ENCODE measurements at places on chromosomes 12 and 14.

- no peak for DNase-seq
Observed at GRCh38 chr14:104302794-104303405, 164.5 kb downstream of the KIF26A start.

GRCh38 chr12:113186033-113186365, 478 bp downstream of the RITA1 start:
- DNase-seq: no peak

DNA sequence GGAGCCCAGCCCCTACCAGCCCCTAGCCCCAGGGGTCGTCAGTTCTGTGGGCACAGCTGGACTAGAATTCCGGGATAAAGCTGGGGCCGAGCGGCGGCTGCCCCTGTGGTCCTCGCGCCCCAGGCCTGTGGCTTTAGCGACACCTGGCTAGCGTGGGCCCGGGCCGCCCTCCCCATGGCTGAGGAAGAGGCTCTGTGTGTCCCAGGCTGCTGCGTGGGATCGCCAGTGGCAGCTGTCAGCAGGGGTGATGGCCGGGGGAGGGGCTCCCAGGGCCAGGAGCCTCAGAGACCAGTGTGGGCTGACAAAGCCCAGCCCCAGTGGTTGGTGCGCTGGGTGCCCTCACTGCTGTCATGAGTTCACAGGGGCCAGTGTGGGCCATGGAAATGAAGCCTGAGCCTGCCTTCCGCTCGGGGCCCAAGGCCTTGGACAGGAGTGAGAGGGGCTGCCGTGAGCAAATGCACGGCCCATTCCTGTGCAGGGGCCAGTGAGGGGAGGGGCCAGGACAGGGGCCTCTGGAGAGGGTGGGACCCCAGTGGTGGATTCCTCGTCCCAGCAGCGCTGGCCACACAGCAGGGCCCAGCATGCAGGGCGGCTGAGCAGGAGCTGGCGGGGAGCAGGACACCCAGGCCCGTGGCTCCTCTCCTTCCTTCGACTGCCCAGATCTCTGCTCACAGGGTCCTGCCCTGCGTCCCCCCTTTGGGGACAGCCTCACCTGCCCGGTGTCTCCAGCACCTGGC, 11.4 kb downstream of the FBRSL1 start:
- DNase-seq: no peak

- DNase-seq: peak; percentile 76
Observed at GRCh38 chr14:50061664-50062437, 54.5 kb downstream of the VCPKMT start.

- peak; percentile 69 for DNase-seq
Observed at GRCh38 chr14:94342334-94342934, 19.3 kb upstream of the SERPINA6 start.

GRCh38 chr12:76692846-76693245, 71.1 kb upstream of the ZDHHC17 start:
- no peak for DNase-seq

DNA sequence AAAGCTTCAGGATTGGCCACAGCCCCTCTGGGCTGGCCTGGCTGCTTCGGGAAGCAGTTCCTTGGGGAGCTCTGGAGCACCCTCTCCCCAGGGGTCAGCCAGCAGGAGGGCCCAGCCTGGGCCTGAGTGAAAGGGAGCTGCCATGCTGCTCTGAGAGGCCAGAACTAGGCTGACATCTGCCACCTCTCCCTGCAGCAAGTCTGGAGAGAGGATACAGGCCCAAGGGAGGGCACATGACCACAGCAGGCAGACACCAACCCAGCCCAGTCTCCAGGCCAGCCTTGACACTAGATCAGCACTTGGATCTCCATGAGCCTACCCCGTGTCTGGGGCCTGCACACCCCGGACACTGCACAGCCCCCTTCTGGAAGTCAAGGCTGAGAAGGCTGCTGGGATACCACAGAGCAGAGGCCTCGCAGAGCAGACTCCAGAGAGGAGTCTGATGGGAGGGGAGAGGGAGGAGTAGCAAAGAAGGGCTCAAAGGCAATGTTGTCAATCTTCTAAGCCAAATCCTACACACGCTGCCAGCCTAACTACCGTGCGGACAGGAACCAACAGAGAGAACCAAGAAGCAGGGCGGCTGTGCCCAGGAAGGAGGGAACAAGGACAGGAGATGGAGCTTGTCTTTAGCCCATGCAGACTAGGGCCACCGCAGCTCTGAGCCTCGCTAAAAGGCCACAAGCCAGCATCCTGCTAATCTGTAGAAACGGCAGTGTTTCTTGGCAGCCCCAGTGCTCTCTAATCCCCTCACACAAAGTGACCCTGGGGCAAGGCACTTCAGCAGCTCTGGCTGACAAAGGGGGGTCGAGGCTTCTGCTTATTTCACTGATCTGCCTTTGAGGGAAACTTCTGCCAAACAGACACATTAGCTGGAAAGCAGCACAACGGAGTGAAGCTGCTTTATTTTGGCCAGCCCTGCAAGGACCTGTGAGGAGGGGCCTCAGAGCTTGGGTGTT, 12.9 kb downstream of the COL2A1 start:
- no peak for DNase-seq

DNA sequence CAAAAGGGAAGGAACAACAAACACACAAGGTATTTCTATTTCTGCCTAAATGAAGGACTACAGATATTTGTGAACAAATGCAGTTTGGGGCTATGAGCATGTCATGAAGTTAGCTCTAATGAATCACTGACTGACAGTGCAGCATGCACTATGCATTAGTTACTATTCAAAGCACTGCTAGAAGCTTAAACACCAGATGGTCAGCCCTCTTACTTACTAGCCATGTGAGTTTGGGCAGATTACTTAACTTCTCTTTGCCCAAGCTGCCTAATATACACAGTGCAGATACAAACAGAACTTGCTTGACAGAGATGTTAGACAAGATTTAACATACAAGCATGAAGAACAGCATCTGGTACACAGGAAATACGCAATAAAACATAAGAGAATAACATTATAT, 96.0 kb downstream of the ATXN2 start:
- DNase-seq: no peak

- DNase-seq: no peak
Observed at GRCh38 chr12:81835783-81836182, 76.6 kb upstream of the PPFIA2 start.

GRCh38 chr12:111447571-111448265, 42.0 kb downstream of the SH2B3 start:
- DNase-seq: no peak

GRCh38 chr12:115857923-115858322, 419.6 kb downstream of the MED13L start:
- DNase-seq: no peak

- peak; percentile 15 for DNase-seq
Observed at GRCh38 chr12:112828541-112828940, 37.0 kb downstream of the RPH3A start.

- no peak for DNase-seq
Observed at GRCh38 chr14:31955936-31956579, 121.0 kb upstream of the ARHGAP5 start.

DNA sequence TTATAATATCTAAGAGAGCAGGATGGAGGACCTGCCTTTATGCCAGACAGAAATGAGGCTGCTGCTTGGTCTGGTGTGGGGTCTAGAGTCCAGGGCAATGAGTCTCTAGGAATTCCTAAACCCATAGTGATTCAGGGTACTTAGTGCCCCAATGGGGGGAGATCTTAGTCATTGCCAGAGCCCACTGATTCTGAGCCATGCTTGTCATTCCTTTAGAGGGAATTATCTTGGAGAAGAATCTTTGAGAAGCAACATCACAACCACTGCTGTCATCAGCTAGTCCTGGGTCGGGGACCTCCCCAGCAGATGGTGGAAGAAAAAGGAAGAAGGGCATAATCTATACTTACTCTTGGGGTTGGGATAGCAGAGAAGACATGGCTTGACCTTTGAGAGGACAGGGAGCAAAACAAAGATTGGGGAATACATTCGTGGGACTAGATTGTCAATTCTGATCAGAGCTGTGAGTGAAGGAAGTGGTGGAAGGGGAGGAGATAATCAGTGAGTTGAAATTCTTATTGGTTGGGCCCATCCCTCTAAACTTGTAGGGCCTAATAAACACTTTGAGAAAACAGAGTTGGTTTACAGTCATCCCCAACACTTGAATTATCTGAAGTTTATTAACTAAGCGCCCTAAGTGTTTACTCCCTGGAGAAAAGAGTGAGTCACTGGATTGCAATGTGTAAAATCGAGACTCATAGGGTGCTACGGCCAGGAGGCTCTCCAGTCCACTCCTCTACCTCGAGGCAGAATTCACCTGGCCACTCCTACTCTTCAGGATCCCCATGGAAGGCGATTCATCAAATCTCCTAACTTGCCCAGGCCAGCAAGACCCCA, 3.0 kb upstream of the KRT3 start:
- DNase-seq: no peak

DNA sequence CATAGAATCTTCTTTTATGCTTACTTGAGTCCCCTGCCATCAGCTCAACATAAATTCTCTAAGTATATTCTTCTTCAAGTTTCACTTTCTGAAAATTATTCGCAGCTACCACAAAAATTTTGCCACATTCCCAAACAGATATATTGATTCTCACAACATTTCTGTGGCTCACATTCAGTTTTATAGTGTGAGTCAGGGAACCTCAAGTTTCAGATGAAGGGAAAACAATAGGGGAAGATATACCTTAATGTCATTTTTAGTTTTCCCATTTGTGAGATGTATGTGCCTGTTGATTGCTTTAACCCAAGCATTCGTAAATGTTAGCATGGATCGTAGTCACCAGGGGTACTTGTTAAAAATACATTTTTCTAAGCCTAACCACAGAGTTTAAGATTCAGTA, 465.8 kb downstream of the CCER1 start:
- DNase-seq: no peak

- no peak for DNase-seq
Observed at GRCh38 chr14:79706382-79706781, 504.9 kb downstream of the DIO2 start.

DNA sequence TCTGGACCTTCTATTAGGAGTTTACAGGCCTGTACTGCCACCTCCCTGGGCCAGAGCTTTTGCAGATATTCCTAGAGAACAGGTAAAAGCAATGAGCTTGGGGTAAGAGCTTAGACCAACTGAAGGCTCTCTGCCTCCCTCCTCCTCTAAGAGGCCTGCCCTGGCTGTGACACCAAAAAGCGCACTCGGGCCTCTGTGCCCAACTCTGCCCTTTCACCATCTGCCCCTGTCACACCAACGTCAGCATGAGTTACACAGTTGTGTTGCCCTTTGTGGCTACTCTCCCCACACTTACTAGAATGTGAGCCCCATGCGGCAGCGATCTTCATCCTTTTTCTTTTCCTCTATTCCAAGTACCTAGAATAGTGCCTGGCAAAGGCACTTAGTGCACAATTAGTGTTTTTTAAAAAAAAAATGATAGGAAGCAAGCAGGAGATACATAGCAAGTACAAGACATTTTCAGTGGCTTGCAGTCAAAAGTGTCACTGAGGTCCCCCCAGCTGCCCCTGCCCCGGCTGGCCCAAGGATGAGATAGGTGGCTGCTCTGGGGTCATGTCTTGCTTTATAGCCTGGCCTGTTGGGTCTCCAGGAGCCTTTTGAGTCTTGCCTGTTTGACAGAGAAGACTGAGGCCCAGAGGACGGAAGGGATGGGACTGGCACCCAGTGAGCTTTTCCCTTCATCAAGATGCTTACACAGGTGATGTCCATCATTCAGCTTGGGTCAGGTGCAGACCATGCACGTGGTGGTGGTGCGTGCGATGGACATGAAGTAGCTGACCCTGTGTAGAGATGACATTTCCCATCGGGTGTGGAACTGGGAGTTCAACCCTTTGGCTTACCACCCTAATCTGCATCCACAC, 12.5 kb downstream of the CKB start:
- DNase-seq: no peak

GRCh38 chr14:104655128-104655848, 34.1 kb upstream of the INF2 start:
- no peak for DNase-seq

DNA sequence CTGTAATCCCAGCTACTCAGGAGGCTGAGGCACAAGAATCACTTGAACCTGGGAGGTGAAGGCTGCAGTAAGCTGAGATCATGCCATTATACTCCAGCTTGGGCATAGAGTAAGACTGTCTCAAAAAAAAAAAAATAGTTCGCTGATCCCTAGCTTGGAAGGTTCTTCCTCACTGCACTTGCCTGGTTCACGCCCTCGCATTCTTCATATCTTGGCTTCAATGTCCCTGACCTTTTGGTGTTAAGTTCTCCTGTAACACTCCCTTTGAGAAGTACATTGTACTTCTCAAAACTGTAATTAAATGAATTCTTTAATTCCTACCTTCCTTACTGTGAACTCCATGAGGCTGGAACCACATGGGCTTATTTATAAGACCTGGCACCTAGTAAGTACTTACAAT, 16.5 kb upstream of the TPCN1 start:
- DNase-seq: no peak

GRCh38 chr12:100672075-100672592, 98.7 kb downstream of the GAS2L3 start:
- DNase-seq: peak; percentile 15

- DNase-seq: no peak
Observed at GRCh38 chr12:70618371-70618770, 18.9 kb downstream of the PTPRB start.

- no peak for DNase-seq
Observed at GRCh38 chr12:96425321-96425720, 25.1 kb upstream of the CDK17 start.

GRCh38 chr14:101511199-101511598, 50.1 kb upstream of the DIO3 start:
- no peak for DNase-seq

- DNase-seq: no peak
Observed at GRCh38 chr14:70662080-70662479, 20.4 kb downstream of the TTC9 start.

DNA sequence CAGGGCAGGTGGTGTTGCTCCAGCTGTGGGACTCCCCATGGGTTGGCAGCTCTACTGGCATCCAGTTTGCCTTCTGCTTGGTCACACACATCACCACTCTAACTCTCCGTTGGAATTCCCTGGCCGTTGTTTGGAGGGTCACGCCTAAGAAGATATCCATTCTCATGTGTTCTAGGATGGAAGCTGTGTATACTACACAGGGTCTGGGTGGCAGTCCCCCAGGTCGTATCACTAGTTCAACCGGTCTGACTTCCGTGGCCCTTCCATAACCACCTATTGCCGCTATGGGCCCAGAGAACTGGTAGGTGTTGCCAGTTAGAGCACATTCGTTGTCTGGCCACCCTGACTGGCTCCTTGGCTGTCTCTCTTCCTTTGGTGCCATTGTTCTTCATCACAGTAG, 456.3 kb downstream of the TMEM121 start:
- DNase-seq: no peak

GRCh38 chr12:3328081-3328480, 162.9 kb upstream of the PRMT8 start:
- DNase-seq: no peak

DNA sequence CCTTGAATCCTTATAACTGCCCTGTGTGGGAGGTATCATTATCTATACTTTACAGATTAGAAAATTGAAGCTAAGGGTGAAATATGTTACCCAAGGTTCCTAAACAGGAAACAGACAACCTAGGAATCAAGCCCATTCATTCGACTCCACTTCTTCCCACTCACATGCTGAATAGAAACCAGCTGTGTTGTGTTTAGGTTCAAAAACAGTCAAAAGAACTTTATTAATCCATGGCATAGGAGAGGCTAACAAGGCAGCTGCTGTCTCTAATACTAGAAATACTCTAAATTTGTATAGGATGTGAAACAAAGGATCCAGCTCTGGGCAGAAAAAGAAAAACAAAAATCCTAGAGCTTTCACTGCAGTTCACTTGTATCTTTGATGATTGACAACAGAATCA, 9.9 kb downstream of the AMDHD1 start:
- no peak for DNase-seq

- no peak for DNase-seq
Observed at GRCh38 chr12:113347892-113348291, 10.5 kb upstream of the PLBD2 start.

GRCh38 chr12:72297666-72298065, 25.5 kb downstream of the TRHDE start:
- no peak for DNase-seq
